Myocyte (in vitro differentiated cells): ENCODE measurements at places on chromosomes 3 and 15. TPM values are rescaled to one million over a fixed set of nuclear protein-coding genes. Genes with fewer than 3 reads are reported as not detected.

The SCN10A gene
- not detected in 2 replicates for total RNA-seq

- no peak for DNase-seq
Measured at GRCh38 chr3:70096376-70097066, 97.0 kb downstream of the SAMMSON start.

DNA sequence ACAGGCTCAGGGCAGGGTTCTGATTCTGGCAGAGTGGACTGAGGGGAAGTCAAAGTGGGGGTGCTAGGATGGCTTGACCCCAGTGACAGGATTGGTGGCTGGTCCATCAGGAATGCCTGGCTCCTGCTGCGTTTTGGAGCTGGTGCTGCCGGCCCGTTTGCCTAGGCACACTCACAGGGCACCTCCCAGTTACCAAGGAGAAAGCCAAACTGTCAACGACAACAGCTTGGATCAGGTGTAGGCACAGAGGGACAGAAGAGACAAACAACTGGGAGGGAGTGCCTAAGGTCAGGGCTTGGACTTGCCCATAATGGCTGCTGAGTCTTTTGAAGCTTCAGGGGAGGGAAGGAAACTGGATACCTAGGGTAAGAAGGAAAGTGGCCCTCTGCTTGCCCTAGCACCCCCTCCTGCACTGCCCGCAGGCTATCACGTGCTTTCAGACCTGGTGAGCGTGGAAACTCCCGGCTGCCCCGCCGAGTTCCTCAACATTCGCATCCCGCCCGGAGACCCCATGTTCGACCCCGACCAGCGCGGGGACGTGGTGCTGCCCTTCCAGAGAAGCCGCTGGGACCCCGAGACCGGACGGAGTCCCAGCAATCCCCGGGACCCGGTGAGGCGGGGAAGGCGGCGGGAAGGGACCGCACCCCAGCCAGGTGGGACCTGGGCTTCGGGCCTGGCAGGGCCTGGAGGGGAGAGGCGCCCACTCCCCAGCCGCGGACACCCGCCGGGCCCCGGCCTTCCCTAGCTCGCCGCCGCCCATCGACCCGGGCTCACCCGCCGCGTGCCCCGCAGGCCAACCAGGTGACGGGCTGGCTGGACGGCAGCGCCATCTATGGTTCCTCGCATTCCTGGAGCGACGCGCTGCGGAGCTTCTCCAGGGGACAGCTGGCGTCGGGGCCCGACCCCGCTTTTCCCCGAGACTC, 5.1 kb downstream of the DUOX1 start:
- no peak for DNase-seq

DNA sequence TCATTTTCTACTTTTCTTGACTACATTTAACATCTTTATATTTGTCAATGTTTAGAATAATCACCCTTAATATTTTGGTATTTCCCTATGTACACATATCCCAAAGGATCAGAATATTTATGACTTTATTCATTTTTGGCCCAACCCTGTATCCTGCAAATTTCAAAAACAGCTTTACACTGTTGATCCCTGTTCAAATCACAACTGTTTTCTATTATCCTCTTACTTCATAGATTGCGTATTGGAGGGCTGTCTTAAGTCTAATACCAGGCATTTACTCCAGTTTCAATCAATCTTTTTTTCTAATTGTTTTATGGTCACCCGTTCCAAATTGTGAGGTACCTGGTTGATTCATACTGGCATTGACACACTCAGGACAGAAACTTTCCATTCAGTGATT, 107.9 kb downstream of the RPL22L1 start:
- no peak for DNase-seq

DNA sequence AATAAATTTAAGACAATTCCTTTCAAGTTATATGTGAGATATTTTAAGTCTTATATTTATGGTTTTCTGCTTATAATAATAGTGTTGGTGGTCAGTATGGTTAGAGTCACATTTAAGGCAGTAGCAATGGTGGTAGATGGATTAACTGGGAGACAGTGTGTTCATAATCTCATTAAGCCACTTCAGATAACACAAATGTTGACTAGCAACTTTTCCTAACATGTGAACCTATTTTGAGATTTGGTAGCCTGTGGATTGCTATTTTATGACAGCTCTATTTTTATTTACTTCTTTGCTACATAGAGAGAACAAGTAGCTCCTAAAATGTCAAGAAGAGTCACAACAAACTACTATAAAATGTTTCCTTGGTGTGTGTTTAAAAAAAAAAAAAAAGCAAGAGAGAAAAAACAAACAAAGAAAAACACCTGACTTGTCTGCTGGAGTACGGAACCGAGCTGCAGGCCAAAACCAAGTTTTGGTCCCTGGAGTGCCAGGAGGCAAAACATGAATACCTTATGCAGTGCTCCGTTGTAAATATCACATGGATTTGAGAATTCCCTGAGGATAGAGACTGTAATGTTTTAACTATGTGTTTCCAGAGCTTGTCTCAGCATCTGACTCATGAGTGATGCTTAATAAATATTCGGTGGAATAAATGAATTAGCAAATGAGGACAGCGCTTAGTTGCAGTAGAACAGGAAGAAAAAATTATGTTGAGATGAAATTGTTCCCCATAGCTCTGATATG, 457.1 kb upstream of the ROBO2 start:
- DNase-seq = no peak

DNA sequence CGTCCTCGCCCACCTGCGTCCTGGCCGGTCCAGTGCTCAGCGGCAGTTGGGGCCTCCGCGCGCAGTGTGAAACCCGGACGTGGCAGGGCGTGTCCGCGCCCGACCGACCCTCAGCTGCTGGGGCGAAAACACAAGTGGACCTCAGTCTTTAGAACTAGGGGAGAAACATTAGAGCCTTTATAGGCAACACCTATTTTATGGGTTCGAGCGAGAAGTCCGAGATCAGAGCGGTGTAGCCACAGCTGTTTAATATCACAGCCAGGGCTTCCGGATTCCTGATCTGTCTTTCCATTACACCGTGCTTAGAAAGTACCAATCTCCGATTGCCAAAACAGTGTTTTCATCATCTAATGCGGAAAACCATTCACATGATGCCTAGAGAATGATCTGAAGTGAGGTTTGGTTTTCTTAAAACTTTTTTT, 506 bp downstream of the RAD51 start:
- DNase-seq = peak; percentile 12

- no peak for DNase-seq
Measured at GRCh38 chr3:25556447-25556846, 108.3 kb downstream of the TOP2B start.

- no peak for DNase-seq
Measured at GRCh38 chr3:56468184-56469106, at the start of gene ERC2. TSS of gene ERC2 (minus strand) at chr3:56468467.

GRCh38 chr3:66035763-66036477, 2.8 kb downstream of the MAGI1 start:
- no peak for DNase-seq

DNA sequence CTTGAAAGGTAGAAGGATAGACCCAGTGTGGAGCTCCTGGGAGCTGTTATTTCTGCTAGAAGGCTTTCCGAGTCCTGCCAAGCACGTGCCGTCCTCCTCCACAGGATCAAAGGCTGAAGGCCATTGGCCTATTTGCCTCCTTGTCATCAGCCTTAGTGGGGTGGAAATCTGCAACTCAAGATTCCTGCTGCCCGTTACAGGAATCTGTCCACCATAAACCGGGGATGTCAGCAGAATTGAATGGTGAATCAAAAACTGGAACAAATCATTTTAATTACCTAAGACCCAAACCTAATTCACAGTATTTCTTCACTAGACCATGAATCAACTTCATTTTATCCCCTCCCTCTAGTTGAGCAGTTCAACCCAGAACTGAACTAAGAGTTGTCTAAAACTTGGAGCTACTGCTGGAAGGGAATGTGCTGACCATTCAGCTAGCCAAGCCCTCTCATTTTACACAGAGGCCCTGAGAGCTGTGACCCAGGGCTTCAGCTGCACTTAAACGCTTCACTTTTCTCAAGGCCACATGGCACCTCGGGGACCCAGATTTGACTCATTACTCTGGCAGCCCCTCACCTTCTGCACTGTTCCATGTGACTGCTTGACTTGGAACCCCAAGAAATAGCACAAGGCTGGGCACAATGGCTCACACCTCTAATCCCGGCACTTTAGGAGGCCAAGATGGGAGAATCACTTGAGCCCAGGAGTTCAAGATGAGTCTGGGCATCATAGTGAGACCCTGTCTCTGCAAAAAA, 36.8 kb upstream of the KIF23 start:
- no peak for DNase-seq

- DNase-seq = peak; percentile 69
Measured at GRCh38 chr3:159458010-159458409, 530.6 kb upstream of the IL12A start.

DNA sequence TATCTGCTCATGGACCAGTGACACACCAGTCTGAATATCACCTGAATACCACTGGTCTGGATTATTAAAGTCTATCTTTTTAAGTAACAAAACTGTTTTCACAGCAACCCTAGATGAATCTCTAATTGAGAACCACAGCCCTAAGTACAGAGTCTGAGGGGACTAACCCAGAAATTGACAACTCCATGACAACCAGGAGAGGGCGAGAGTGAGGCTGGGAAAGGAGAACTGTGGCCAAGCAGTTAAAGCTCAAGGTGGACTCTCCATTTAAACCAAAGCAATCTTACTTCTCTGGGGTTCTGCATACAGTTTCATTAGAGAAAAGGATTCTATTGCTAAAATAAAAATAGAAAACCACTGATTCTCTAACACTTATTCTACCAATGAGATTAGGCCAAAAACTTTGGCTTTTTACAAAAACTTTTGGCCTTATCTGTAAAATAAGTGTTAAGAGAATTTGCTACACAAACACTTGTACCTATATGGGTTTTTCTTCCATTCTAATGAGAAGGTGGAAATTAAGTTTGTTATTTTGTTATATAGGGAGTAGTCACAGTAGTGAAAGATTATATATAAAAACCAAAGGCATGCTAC, 11.4 kb downstream of the NEK10 start:
- peak; percentile 62 for DNase-seq

DNA sequence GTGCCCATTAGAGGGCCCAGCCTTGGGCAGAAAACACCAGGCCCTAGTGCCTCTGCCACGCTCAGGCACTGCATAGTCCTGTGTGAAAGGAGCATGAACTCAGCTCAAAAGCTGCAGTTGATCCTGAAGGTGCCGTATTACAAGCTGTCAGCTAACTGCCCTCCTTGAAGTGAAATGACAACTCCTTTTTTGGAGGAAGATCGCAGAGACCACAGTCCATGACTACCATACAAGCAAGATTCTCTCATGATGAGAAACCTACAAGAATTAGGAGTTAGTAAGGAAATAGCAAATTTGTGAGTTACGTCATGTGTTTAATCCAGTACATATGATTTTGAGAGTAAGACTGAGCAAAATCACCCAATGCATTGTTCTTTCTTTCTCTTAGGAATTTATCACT, 513.9 kb upstream of the NR2F2 start:
- no peak for DNase-seq
